ENCODE measurements at places on chromosomes 4 and X.
A peak's percentile ranks its signal among the peaks of the same experiment; 100 is the strongest.

DNA sequence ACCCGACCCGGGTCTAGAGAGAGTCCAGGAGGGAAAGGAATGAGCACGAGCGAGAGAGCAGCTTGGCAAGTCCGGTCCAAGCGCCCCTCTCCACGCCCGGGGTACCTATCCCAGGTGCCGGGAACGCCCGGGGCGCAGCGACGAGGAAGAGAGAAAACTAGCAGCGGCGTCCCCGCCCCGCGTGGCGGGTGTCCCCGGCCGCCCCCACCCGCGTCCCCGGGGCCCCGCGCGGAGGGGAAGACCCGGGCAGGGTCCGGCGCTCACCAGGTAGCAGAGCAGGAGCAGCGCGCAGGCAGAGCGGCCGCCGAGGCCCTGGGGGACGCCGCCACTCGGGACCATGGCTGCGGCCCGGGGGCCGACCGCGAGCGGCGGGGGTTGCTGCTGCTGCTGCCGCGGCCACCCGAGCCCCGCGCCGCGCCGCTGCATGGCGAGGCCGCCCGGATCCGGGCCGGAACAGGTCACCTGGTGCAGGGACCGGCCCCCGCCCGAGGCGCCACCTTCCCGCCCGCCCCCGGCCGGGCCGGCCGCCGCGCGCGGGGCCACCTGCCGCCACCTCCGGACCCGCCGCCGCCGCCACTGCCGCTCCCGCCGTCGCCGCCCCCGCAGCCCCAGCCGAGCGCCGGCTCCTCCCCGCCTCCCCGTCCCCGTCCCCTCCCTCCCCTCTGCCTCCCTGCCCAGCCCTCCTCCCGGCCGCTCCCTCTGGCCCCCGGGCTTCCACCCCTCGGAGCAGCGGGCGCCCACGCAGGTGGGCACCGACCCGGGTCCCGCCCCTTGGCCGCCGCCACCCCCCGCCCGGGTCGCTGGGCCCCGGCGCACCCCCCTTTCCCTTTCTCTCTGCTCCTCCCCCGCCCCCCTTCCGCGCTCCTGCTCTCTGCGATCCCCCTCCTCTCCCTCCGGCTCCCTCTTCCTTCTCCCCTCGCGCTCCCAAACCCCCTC is at the start of gene SEL1L3:
SEL1L3 (minus strand) TSS at position 578 of the 936 bp plus-strand sequence; CDS start at position 426, 152 bp downstream.
- DNase-seq, result no peak

DNA sequence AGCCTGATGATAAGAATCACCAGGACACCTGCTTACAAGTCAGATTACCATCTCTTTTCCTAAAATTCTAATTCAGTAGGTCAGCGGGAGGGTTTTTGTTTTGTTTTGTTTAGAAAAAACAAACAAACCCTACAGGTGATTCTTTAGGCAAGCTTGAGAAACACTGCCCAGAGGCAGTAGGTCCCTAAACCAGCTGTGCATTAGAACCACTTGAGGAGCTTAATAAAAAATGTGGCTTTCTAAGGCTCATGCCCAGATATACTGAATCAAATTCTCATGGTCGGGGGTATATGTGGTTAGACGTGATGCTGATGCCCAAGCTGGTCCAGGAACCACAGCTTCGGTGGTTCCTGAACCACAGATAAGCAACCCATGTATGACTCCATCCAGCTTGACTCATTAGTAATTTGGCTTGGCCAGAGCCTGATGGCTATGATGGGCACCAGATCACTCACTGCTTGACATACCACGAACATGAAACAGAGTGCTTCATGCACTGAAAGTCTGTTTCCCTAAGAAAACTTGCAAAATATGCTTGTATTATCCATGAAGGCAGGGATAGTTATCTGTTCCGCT is 338.1 kb upstream of the F9 start:
- no peak for DNase-seq

- DNase-seq, result no peak
Observed at GRCh38 chrX:109952050-109952449, 50.9 kb upstream of the TMEM164 start.

DNA sequence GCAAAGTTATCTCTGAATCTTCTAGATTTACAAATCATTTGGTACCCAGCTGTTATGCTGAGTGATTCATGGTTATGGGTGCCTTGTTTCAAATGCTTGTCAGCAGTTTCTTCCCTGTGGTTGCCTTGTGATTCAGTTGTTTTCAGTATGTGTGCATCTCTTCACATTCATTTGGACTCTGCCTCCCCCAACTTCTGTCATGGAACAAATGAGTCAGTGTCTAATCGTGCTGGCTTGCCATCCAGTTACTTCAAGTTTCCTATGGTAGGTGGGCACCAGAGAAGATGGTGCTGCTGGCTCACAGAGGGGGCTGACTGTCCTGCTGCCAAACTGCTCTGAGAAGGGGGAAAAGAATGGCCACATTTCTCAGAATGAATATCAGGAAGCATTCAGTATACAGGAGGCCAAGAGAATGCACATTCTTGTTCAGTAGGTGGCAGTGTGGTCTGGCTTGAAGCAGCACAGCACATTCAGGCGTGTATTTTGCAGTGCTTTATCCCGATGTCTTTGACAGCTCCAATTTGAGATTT is 260.9 kb downstream of the GLUD2 start:
- no peak for DNase-seq

DNA sequence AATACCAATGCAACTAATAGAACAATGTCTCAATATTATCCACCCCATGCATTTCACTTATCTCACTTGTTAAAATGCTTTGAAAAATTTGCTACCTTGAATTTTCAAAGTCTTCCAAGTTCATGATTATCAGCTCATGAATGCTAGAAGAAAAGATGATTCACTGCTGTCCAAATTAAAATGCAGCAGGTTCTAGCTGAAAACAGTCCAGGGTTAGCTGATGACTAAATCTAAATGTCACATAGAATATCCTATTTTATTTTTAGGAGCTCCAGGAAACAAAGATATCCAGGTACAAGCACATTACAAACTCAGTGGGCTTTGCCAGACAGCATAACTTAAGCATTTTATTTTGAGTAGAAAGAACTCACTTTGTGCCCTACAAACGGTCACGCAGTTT is 38.0 kb upstream of the SPARCL1 start:
- DNase-seq, result no peak

DNA sequence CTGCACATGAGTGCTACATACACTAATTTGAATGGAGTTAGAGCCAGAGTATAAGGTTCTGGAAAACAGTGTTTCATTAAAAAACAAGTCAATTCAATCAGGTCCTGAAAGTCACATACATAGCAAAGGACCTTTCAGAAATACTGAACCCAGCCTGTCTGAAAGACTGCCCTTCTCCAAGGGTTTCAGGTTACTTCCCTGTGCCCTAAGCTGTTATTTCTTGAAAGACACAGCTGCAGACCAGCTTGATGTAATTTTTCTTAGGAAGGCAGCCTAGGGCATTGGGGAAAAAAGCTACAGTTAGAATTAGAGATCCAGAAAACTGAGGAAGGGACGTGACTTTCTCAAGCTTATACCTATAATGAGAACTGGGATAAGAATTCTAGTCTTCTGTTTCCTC is 155.9 kb upstream of the MAOA start:
- DNase-seq, result no peak

DNA sequence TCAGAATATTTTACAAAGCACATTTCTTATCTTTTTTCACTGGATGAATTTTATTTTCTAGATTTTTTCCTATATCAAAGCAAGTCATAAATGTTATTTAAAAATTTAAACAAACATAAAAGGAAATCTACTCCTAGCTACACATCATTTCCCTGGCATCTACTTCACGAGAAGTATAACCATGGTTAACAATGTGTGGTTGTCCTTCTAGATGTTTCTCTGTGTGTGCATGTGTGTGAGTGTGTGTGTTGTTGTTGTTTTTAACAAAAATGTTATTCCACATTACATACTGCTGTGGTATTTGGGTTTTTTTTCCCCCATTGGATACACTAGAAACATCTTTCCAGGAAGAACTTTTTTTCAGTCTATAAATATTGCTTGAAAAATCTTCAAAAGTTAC is 103.1 kb downstream of the CHIC2 start:
- no peak for DNase-seq

DNA sequence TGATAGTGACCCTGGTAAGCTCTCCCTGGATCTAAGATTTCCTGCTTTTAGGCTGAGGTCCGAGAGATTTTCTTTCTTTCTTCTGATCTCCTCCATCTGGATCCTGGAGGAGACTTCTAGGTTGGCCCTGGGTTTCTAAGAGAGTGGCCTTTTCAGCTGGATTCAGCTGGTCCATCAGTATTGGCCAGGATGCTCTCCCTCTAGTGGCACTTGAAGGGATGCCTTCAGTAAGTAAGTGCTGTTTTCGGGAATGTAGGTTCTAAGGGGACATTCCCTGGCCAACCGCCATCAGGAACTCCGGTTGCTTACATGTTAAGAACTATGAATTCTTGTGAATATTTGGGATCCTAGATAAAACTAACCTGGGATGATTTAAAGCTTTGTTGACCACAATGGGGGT is 56.9 kb downstream of the SERTM2 start:
- no peak for DNase-seq

DNA sequence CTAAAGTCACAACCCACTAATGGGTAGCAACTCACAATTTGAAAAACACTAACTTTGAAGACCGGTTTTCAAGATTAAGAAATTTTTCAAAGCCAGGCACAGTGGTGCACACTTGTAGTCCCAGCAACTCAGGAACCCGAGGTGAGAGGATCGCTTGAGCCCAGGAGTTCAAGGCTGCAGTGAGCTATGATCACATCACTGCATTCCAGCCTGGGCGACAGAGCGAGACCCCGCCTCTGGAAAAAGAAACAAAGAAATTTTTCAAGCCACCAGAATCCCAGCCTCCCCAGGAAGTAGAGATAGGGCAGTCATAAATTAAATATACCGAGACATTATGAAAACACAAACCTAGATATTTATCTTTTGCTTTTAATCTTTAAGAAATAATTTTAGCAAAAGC is 13.0 kb downstream of the SMARCA1 start:
- DNase-seq, result no peak

DNA sequence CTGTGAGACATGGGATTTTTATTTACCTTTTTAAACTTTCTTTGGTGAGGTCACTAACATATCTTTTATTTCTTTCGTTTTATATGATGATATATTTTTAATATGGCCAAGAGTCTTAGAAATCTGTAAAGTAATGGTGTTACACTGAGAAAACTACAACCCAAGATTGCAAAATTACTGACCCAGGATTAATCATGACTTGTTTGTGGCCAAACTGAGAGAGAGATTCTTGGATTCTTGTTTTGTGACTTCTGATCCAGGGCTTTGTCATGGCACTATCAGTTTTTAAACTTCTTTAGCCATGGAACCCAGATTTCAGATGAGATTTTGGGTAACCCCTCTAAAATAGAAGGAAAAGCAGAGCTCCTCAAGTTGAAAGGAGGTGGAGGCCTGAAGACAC is 42.0 kb downstream of the SGMS2 start:
- no peak for DNase-seq

DNA sequence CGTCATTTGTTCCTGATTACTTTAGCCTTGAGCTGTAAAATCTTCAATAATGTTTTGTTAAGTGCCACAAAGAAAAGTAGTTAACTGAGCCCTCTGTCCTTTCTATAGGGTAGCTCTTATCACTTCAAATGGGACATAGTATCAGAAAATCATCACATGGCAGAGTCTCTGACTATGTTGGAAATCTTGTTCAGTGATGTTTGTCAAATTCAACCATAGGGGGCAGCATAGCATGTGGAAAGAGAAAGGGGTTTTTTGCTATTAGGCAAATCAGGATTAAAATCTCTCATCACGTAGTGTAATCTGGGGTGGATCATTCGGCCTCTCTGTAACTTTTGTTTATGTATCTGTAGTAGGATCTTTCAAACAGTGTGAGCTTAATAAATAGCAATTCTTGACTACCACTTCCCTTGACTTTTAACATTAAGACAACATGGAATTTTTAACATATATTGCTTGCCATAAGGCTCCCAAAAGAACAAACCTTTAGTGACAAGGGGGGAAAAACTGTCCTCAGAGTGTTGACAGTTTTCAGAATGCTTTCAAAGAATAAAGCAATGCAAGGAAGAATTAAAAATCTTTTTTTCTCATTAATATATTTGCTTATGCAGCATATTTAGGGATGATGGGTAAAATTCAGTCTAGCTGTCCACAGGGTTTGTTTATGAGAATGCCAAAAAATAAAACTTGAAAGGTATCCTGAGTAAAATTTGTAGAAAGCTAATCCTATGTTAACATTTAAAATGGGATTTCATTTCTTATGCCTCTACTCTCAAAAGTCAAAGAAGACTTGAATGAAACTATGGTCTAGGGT is 127.2 kb downstream of the FBXW7 start:
- no peak for DNase-seq

- DNase-seq, result no peak
Observed at GRCh38 chr4:68250151-68250930, 4.8 kb upstream of the TMPRSS11B start.

DNA sequence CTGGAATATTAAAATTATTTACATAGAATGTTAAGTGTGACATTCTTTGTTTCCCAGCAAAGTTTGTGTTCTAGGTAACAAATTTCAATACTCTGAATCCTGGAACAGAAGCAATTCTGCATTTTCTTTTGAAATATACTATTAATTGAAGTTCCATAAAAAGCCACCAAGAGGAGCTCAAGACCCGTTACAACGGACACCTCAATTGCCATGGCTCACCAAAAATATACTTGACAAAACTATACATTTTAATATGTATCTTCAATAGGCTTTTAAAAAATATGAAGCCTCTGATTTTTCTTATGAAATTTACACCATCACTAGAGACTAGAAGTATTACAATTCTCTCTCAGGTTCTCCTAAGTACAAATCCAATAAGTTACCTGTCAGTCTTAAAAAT is 111.4 kb downstream of the NYX start:
- peak; percentile 0 for DNase-seq

DNA sequence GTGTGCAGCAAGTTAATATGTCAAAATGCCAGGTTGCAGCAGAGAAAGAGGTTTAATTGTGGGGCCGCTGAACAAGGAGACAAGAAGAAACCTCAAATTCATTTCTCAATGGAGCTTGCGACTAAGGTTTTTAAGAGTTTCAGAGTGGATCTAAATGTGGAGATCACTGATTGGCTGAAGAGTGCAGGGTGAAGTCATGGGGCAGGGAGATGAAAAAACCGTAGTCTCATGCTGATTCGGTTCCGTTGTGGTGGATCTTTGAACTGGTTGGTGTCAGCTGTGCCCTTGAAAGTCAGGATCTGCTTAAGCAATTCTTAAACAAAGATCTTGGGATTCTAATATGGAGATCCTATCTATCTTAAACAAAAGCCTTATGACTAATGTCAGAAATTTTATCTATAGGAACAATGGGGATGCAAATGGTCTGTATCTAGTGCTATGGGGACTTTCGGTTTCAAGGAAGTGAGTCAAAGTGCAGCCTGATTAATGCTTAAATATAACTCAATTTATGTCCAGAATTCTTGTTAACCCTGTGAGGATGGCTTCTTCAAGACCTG is 173.9 kb upstream of the CENPE start:
- no peak for DNase-seq

GRCh38 chr4:26779674-26780073 is 81.0 kb upstream of the STIM2 start:
- peak; percentile 84 for DNase-seq

All from NCI-H446 treated with DMSO at 0.1 percent for 48 hours (cell line).